ENCODE measurements at places on chromosomes 2 and 18.

DNA sequence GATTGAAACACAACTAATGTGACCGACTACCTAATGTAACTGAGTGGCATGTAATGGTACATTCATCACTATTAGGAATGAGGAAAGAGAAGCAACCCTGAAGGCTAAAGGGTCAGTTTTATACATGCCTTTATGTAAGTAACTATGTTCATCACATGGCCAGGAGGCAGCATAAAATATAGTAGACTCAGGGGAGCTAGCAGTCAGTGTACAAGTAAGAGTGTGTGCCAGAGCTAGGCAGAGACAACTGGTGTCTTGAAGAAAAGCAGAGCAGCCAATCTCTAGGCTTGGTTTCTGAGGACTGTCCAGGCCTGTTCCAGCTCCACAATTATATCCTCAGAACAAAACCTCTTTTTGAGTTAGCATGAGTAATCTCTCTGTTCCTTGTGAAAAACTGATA is 18.1 kb downstream of the SMAD2 start:
- no peak for DNase-seq

GRCh38 chr2:238425979-238426567 is 654 bp upstream of the ASB1 start:
- DNase-seq = no peak

DNA sequence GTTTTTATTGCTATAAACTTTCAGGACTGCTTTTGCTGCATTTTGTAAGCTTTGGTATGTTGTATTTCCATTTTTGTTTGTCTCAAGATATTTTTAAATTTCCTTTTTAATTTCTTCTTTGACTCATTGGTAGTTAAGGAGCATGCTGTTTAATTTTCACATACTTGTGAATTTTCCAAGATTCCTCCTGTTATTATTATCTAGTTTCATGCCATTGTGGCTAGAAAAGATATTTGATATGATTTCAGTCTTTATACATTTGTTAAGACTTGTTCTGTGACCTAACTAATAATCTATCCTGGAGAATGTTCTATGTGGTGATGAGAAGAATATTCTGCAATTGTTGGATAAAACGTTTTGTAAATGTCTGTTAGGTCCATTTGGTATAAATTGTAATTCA is 62.1 kb downstream of the NUP35 start:
- DNase-seq = no peak

- no peak for DNase-seq
Observed at GRCh38 chr18:76619621-76620315, 124.7 kb upstream of the ZNF516 start.

DNA sequence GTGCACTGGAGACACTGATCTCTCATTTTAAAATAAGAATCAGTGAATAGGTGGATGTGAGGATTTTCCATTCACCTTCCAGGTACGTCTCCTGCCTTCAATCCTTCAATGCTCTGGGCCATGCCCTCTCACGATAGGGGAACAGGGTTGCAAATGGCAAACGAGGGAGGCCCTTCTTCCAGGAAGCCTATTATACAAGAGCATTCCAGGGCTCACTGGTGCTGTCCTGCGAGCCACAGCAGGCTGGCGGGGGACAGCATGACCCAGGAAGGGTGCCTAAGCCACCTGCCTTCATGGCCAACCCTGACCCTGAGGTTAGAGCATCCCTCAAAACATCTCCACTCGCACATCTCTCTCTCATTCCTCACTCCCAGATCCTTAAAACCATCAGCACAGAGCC is 20.6 kb upstream of the ID2 start:
- no peak for DNase-seq

- DNase-seq = no peak
Observed at GRCh38 chr2:70094978-70095719, 7.9 kb downstream of the PCBP1 start.

GRCh38 chr18:58095222-58095621 is 51.2 kb downstream of the NEDD4L start:
- no peak for DNase-seq

DNA sequence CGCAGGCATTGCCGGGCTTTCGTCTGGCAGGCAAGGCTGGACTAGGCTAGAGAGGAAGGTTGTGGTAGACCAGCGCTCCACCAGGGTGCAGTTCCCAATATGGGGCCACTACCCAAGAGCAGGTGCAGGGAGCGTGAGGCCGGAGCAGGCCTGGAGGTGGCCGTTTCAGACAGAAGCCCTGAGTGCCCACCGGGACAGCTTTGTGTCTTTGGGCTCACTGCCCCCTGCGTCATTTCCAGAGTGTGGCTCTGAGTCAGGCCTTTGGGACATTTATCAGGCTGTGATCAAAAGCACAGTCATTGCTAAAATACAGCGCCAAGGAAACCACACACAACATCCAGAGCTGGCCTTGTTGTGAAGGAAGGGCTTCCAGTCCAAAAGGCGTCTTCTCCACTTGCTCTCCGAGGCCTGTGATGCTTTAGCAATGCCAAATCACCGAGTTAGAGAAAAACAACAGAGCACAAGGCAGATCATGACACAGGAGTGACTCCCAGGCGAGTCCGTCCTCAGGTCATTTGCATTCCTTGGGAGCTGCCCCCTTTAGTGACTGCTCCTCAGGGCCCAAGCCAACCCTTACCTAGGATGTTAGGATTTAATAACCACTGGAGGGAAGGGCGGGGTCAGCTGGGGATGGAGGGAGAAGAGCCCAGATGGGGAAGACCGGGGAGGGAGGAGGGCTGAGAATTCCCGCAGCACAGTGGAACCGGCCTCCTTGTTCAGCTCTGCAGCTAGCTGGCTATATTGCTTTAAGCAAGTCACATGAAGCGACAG is 42.3 kb downstream of the RFX8 start:
- no peak for DNase-seq
